Kidney epithelial cell (primary cell): ENCODE measurements at places on chromosomes 5 and 9. TPM values are rescaled to one million over a fixed set of nuclear protein-coding genes. Genes with fewer than 3 reads are reported as not detected.

GRCh38 chr5:142527234-142527633 is 158.7 kb downstream of the FGF1 start:
- DNase-seq, result no peak

DNA sequence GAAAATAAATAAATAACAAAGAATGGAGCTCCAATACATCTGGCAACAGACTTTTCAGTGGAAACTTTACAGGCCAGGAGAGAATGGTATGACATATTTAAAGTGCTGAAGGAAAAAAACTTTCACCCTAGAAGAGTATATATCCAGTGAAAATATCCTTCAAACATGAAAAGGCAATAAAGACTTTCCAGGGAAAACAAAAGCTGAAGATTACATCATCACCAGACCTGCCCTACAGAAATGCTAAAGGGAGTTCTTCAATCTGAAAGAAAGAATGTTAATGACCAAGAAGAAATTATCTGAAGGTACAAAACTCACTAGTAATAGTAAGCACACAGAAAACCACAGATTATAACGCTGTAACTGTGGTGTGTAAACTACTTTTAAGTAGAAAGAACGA is 8.3 kb upstream of the RCL1 start:
- no peak for DNase-seq

DNA sequence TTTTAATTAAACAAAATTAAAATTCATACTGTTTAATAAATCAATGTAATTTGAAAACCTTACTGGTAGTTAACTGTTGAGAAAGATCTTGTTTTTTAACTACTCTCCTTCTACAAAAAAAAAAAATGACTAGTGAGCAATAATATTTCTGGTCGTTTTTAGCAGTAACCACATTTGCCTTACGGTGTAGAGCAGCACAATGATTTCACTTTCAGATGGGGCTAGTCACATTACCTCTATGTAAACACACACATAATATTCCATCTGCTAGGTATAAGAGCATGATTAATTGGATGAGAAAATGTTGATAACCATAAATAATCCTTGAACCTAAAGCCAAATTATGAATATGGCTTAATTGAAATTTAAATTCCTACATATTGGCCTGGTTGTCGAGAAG is 198.1 kb downstream of the CHSY3 start:
- DNase-seq, result no peak

The BAAT gene
- not detected in 2 replicates for total RNA-seq

GRCh38 chr9:37172557-37172956 is 52.2 kb downstream of the ZCCHC7 start:
- DNase-seq, result no peak

- DNase-seq, result no peak
Observed at GRCh38 chr9:123359106-123359505, 3.1 kb downstream of the CRB2 start.

DNA sequence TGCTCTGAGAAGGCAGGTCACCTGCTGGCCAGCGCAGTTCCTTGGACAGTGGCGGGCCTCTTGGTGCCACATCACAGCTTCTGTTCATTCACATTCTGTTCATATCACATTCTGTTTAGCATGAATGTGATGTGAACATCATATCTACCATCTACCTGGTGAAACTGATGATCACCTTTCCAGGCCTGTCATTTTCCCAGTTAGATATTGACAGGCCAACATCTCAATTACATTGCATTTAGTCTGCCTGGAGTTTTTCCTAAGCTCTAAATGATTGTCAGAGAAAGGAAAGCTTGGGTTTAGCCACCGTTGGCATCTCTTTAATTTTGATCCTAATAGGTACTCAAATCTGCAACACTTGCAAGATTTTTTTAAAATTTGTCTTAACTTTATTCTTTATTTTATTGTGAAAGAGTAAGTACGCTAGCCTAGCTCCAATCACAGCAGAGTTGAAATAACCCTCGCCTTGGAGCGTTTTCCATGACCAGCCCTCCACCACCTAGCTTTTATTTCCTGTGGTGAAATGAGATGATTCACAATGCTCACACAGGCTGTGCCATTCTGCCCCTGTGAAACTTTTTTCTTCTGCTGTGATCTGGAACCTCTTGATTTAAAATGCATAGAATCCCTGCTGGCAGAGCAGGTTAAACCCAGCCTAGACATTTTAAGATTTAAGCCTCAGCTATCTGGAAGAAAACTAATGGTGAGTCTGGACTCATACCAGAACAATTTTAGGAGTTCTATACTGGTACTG is 225.0 kb downstream of the ESM1 start:
- peak; percentile 10 for DNase-seq

The SEMA6A gene
- 6.3 and 9.2 TPM in 2 replicates for total RNA-seq

DNA sequence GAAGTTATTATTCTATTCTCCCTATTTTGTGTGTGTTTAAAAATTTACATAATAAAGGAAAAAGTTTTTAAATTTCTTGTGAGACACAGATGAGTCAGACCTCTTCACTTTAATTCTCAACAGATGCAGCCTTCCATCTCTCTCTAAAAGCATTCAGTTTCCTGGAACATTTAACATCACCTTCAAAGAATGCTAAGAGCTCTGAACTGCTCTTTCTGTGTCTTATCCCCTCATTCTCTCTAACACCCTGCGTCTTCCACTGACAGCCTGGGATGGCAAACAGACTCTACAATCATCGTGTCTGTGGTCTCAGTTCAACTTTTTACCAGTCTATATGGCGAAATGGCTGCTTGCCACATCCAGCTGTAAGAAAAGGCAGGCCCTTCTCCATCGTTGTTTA is 173.0 kb downstream of the HINT1 start:
- no peak for DNase-seq

- no peak for DNase-seq
Observed at GRCh38 chr9:126561582-126561981, 52.1 kb upstream of the LMX1B start.

GRCh38 chr5:26237489-26237888 is 800.9 kb downstream of the CDH9 start:
- DNase-seq, result no peak

GRCh38 chr9:99605016-99605743 is 216.5 kb upstream of the NR4A3 start:
- no peak for DNase-seq

DNA sequence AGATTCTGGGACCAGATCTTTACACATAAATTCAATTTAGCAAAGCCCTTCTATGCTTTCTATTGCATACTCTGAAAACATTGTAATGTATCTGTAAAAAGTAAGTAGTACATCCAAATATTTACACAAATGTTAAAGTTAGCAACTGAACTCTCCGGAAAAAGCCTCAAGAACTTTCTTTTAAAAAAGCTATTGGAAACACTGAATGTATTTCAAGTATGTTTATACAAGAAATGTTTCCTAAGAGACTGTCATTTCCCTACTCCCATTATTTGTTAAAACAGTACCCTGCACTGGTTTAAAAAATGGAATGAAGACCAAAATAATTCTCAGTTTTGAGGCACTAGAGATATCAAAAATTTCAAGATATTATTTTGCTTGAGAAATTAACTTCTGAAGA is 44.8 kb upstream of the TRIM36 start:
- no peak for DNase-seq

GRCh38 chr5:150589862-150590601 is 50.4 kb upstream of the SYNPO start:
- DNase-seq, result no peak

The EPB41L4A gene
- total RNA-seq, result 17.9 and 30.6 TPM in 2 replicates

DNA sequence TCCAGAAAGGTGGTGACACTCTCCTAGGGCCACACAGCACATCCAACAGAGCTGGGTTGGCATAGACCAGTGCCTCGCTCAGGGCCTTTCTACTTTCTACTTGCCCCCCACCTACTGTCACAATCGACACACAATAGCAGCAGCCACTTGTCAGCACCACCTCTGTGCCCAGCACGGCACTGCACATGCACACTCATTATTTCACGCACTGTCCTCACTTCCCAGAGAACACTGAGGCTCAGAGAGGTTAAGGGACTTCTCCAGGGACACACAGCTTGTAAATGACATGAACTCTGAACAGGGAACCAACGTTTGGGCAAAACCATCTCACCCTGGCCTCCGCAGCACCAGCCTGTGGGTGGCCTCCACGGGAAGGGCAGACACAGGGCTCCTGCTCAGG is 70.9 kb upstream of the STXBP1 start:
- DNase-seq, result no peak

The FCN2 gene
- total RNA-seq, result not detected in 2 replicates

DNA sequence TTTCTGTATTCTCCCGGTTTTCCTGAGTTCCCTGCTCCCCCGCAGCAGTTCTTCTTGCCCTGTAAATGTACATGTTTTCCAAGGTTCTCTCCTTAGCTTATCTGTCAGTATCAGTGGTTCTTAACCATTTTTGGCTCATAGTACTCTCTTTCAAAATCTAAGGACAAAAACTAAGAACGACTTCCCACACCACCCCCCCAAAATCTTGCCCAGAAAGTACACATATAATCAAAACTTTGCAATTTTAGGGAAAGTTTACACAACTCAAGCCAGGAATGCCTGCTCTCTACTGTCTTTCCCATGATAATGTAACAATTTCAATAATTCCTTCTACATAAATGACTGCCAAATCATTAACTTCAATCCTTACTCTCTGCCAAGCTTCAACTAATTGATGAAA is 4.5 kb downstream of the DCAF12 start:
- no peak for DNase-seq

The ARL10 gene
- 8.8 and 18.5 TPM in 2 replicates for total RNA-seq

DNA sequence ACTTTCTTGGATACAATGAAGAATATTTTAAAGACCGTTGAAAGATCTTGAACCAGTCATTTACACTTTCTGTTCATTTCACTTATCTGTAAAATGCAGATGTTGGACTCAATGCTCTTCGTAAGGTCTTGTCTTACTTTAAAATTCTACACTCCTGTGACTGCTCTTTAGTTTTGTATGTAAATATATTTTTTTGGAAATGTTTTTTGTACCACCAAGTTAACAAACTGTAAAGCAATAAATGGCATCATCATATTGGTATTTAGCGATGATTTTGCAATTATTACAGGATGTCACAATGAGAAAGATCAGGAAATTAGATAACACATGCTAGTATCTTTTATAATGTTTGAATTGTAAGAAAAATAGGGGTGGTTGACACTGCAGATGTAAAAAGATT is 80.8 kb upstream of the GNAQ start:
- DNase-seq, result no peak

The UGT3A1 gene
- 0.21 and 0.38 TPM in 2 replicates for total RNA-seq

The SELENOP gene
- 14.1 and 17.3 TPM in 2 replicates for total RNA-seq

- DNase-seq, result no peak
Observed at GRCh38 chr5:81488862-81489261, 94.9 kb upstream of the ACOT12 start.

DNA sequence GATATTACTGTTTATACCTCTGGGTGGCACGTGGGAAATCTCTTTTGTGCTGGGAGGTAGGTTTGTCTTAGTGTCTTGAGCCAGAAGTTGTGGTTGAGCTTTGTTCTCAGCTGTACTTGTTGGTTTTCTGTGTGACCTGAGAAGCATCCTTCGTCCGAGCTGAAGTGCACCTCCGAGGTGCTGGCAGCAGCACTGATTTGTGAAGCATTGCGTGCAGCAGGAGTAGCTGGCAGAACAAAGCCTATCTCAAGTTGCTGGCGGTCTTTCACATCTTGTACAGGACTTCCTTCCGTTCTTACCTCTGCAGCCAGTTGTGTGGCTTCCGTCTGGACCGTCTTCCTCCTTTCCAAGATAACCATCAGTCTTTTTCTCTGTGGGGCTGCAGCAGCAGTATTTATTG is 4.3 kb downstream of the PRRC2B start:
- no peak for DNase-seq

The PFN3 gene
- not detected in 2 replicates for total RNA-seq

- DNase-seq, result no peak
Observed at GRCh38 chr5:100872408-100873190, 30.5 kb downstream of the ST8SIA4 start.

DNA sequence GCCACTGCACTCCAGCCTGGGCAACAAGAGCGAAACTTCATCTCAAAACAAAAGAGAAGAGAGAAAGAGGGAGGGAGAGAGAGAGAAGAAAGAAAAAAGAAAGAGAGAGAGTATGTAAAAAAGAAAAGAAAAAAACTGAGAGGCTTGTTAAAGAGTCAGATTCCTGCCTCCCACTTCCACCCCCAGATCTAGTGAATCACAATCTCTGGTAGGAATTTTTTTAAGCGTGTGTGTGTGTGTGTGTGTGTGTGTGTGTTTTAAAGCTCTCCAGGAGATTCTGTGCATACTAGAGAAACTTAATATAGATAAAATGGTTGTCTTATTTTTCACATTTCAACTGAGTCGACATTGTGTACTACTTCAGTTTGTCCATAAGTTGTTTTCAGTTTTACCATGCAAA is 32.0 kb downstream of the SAR1B start:
- DNase-seq, result no peak

DNA sequence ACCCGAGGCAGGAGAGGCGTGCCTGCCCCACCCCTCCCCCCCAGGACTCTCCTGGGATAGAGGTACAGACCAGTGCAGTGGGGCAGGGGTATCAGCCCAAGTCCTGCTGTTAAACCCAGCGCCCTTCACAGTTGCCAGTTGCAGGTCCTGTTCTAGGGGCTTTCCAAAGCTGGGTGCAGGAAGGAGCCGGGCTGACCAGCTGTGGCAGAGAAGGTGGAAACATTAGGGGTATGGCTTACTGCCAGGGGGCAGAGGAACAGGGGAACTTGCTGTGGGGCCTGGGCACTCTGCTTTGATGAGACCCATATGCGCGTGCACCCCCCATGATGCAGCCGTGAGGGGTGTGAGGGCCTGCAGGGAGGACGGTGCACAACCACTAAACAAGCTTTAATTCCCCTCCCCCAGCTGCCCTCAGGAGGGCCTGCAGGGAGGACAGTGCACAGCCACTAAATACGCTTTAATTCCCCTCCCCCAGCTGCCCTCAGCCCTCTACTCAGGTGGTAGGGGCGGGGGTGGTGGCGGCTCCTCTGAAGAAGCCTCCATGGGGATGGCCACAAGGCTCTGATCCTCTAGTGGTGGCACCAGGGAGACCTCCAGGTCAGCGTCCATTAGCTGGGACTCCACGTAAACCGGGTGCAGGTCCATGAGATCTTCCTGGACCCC is 766 bp upstream of the LRRC26 start:
- DNase-seq, result no peak

DNA sequence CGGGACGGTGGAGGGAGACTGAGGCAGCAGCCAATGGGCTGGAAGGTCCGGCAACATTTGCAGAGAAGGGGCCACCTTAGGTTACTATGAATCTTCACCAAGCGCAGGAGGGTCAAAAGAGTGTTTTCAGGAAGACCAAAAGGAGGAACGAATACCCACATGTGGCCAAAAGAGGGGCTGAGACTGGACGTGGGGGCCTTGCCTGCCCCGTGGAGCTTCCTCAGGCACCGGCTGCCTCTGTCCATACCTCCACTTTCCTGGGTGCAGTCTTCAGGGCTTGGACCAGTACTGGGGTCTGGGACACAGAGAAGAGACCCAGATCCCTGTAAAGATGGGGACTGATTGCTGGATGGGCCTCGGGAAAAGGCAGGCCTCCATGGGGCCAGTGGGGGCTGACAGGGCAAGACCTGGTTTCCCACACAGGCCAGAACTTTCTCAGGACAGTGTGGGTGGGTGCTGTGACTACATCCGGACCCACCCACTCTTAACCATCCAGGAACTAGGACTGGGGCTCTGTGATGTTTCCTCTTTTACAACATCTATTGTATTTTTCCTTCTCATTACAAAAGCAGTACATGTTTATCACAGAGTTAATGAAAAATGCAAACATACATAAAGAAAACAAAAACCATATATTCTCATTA is 294.7 kb downstream of the ZSWIM6 start:
- no peak for DNase-seq

- DNase-seq, result no peak
Observed at GRCh38 chr9:95874989-95875304, 544 bp upstream of the ERCC6L2 start.

The COL27A1 gene
- total RNA-seq, result 8.2 and 8.4 TPM in 2 replicates

The GMCL2 gene
- total RNA-seq, result not detected in 2 replicates
